ENCODE measurements at places on chromosomes 4 and X.

GRCh38 chr4:94939791-94940519 is 182.2 kb downstream of the BMPR1B start:
- DNase-seq, result no peak

- DNase-seq, result no peak
These were observed 734 bp downstream of the STOX2 start for GRCh38 chr4:183905593-183906488.

- no peak for DNase-seq
These were observed 4.7 kb downstream of the HAND2 start for GRCh38 chr4:173525118-173526011.

- DNase-seq, result no peak
These were observed 251.7 kb downstream of the MAPK10 start for GRCh38 chr4:86108137-86108536.

GRCh38 chr4:1727117-1728031 is 6.1 kb downstream of the TACC3 start:
- no peak for DNase-seq

DNA sequence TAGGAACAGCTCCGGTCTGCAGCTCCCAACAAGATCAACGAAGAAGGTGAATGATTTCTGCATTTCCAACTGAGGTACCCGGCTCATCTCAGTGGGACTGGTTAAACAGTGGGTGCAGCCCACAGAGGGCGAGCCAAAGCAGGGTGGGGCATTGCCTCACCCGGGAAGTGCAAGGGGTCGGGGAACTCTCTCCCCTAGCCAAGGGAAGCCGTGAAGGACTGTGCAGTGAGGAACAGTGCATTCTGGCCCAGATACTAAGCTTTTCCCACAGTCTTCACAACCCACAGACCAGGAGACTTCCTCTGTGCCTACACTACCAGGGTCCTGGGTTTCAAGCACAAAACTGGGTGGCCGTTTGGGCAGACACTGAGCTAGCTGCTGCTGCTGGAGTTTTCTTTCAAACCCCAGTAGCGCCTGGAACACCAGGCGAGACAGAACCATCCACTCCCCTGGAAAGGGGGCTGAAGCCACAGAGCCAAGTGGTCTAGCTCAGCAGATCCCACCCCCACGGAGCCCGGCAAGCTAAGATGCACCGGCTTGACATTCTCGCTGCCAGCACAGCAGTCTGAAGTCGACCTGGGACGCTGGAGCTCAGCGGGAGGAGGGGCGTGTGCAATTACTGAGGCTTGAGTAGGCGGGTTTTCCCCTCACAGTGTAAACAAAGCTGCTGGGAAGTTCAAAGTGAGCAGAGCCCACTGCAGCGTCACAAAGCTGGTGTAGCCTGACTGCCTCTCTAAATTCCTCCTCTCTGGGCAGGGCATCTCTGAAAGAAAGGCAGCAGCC is 84.6 kb downstream of the THOC2 start:
- no peak for DNase-seq

Measured in stimulated activated CD8-positive, alpha-beta memory T cell treated with anti-CD3 and anti-CD28 coated beads, Interleukin-15, amount 100 ng/mL, for 24 hours (primary cell).